Renal cortex interstitium (tissue), 15 donors: ENCODE measurements at places on chromosomes 7 and 10.

GRCh38 chr7:27364344-27364758 lies 121.7 kb downstream of the EVX1 start:
- DNase-seq: no peak

DNA sequence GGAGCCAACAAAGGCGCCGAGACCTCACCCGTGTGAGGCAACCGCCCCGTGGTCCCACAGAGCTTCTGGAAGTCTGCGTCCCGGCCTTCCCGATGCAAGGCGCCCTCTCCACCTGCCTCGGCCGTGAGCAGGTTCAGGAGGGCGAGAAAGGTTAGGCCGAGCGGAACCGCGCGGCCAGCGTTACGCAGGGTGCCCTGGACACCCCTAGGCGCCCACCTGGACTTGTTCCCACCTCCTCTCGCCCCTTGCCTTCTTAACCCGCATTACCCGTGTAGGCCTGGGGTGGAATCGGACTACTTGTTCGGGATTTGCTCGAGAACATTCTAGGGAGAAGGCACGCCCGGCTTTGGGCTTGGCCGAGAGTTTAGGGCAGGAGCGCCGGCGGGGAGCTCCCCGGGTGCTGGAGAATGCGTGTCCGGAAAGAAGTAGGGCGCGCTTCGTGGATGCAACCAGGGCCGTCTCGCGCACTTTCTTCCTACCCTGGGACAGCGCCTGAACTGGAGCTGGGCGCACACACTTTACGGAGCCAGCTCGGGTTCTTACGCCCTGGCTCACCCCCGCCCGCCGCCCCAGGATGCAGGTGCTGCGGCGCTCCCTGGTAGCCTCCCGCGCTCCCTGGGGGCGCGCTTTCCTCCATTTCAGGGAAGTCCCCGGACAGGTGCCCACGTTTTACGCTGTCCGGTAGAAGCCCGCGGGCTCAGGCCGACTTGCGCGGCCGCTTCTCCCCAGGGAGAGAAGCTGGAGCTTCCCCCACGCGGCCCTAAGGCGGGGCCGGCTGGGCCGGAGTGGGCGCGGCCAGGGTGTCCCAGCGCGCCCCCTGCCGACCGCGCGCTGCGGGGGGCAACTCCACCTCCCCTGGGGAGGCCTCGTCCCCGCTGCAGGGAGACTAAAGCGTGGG lies 74.5 kb downstream of the INSIG1 start:
- no peak for DNase-seq

DNA sequence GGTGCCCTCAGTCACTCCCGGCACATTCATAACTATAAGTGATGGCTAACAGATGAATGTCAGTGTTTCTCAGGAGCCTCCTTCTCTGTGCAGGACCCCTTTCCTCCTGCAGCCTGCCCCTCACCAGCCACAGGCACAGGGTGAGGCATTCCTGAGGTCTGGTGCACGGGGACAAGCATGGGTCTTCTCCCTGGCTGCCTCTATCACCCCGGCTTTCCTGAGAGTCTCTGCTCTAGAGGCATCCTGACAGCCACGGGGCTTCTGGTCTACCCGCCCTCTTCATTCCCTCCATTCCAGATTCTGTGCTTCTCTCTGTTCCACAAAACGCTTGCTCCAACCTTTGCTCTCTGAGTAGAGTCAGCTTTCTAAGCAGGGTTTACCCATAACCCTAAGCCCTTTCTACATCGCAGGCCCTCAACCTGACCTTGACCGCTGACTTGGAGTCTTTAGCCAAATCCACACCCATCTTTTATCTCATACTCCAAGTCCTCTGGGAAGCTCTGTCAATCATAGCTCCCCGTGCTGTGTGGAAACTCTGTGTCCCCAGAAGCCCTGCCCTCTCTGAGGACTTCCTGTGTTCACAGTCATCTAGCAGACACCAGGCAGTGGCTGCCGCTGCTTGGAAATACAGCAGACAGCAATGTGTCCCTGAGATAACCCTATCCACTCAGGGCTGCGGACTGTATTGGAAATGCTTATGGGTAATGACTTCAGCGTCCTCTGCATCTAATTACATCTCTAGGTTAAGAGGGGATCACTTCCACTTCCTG lies 159.0 kb downstream of the SFMBT2 start:
- DNase-seq: no peak

- DNase-seq: no peak
Observed at GRCh38 chr10:76231286-76231934, 800.0 kb downstream of the LRMDA start.

- no peak for DNase-seq
Observed at GRCh38 chr10:69329721-69330178, 51.5 kb downstream of the HK1 start.

GRCh38 chr10:97220355-97220754 lies 34.6 kb upstream of the SLIT1 start:
- DNase-seq: no peak

DNA sequence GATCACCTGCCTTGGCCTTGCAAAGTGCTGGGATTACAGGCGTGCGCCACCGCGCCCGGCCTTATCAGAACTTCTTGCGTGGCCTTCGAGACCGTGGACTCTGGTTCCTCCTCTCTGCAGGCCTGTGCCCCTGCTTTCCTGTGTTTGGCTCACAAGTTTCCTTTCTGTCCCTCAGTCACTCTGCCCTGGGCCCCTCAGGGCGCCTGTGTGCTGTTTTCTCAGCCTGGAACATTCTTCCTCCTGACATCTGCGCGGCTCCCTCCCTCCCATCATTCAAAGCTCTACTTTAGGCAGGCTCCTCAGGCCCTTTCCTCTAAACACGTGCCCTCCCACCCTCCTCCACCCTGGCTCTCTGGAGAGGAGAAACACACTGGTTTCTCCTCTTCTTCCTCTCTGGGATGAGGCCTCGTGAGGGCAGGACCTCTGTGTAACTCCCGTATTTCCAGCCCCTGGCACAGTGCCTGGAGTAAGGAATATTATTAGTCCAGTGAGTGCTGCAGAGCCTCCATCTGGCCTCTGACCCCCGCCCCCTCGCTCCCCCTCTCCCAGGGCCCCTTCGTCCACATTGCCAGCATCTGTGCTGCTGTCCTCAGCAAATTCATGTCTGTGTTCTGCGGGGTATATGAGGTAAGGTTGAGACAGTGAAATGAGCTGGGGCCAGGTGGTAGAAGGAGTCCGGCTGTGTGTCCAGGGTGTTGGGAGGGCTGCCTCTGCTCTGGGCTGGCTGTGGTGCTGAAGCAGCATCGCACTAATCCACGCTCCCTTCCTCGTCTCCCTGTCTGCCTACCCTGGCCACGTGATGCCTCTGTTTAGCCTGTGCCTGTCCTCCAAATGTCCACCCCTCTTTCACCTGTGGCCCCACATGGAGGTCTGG lies 7.1 kb downstream of the CLCN1 start:
- no peak for DNase-seq

DNA sequence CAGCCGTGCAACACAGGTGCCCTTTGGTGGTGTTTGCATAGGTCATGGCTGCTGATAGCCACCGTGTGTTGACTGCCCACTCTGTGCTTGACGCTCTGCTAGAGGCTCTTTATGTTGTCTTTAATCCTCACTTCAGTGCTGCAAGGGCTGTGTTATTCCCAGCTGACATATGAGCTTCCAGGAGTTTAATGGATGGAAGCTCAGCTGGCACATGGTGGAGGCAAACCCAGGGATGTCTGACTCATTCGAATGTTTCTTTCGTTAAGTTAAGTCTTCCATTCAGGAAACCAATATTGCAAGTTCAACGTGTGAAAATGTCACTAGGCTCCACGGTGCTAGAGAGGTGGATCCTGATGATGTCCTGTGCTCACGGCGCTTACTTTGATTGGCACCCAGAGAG lies 378.4 kb downstream of the DPP6 start:
- DNase-seq: no peak

DNA sequence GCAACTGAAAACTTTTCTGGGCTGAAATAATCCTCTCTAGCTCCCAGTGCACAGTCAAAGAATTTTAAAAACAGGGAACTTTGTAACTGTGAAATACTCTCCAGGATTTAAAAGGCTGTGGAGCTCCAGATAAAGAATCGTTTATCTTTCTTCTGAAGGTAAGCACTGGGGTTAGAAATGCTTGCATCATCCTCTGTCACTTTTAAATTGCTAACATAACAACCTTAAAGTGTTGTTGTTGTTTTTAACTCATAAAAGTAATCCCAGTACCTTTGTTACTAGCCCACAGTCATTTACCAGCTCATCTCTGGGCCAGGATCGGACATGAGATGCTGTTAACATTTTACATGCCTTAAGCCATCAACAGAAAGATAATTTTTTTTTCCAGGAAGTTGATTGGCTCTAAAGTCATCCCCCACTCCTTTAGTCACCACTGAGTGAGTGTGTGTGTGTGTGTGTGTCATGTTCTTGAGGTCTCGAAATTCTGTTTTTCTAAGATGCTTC lies at the start of gene SLC39A12:
Gene SLC39A12, plus strand, starts transcription at position 51 of the 504 bp plus-strand sequence. CDS start 1,359 bp downstream, outside the sequence.
- DNase-seq: no peak

GRCh38 chr10:94224656-94225055 lies 138.1 kb downstream of the NOC3L start:
- no peak for DNase-seq

- no peak for DNase-seq
Observed at GRCh38 chr10:19817231-19817933, 1.1 kb downstream of the PLXDC2 start.

DNA sequence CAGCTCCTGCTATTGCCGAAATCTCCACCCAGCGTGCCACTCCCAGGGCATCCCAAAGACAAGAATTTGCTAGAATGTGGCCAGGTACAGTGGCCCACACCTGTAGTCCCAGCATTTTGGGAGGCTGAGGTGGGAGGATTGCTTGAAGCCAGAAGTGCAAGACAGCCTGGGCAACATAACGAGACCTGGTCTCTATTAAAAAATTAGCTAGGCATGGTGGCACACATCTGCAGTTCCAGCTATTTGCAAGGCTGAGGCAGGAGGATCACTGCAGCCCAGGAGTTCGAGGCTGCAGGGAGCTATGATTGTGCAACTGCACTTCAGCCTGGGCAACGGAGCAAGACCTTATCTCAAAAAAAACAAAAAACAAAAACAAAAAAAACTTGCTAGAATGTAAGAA lies 73.3 kb upstream of the LYZL2 start:
- no peak for DNase-seq

DNA sequence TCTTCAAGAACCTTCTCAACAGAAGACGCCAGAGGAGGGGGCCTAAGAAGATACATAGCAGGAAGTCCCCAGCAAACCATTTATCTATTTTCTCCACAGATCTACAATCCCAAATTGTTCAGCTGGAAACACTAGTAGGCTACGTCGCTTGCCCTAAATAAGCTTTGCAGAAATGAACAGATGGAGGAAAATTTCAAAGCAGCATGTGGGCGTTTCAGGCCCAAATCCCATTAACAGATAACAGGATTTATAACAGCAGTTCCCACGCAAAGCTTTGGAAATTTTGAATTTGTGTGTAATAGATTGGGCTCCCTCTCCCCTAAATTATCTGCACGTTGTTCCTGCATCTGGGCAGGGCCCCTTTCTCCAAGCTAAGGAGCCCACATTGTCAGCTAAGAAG lies 60.6 kb upstream of the FRMD4A start:
- no peak for DNase-seq

DNA sequence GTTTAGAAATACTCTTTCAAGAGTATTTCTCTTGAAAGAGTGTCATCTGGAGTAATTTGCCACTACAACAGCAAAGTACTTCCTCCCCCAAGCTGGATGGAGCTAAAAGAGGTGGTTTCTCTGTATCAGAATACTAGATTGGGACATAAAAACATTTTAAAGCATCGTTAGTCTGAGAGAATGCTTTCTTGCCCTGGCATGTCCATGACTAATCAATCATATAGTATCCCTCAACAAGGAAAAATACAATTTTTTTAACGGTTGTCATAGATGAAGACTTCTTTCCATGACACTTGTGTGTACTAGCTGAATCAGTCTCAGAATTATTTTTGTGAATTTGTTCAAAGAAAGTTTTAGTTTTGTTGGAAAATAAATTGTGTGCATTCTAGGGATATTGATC lies 237.9 kb downstream of the NEBL start:
- DNase-seq: no peak

GRCh38 chr7:95539426-95539825 lies 53.7 kb downstream of the ASB4 start:
- no peak for DNase-seq

- no peak for DNase-seq
Observed at GRCh38 chr10:53679666-53680065, 907.1 kb upstream of the MBL2 start.

GRCh38 chr7:50766106-50766848 lies 16.4 kb downstream of the GRB10 start:
- no peak for DNase-seq

- no peak for DNase-seq
Observed at GRCh38 chr7:76106893-76107292, 59.0 kb downstream of the MDH2 start.

- no peak for DNase-seq
Observed at GRCh38 chr7:75628055-75628454, 110.7 kb downstream of the HIP1 start.

DNA sequence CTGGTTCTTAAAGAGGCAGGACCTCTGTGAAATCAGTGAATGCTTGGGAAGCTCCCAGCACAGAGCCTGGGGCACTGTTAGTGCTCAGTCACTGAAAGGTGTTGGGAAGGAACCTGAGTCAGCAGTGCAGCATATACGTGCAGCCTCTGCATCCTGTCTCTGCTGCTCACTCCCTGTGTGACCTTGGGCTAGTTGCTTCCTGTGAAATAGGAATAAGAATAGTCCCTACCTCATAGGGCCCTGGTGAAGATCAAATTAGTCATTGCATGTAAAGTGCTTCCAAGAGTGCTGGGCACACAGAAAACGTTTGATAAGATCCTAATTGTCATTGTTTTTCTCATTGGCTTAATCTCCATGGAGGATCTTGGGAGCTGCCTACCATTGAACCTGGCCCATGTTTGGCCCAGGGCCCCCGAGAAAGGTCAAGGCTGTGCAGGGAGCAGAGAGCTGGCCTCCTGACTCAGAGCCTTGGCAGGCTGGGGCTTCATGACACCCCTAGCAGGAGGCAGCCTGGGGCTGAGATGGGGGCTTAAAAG lies 73.3 kb upstream of the COL13A1 start:
- DNase-seq: no peak

DNA sequence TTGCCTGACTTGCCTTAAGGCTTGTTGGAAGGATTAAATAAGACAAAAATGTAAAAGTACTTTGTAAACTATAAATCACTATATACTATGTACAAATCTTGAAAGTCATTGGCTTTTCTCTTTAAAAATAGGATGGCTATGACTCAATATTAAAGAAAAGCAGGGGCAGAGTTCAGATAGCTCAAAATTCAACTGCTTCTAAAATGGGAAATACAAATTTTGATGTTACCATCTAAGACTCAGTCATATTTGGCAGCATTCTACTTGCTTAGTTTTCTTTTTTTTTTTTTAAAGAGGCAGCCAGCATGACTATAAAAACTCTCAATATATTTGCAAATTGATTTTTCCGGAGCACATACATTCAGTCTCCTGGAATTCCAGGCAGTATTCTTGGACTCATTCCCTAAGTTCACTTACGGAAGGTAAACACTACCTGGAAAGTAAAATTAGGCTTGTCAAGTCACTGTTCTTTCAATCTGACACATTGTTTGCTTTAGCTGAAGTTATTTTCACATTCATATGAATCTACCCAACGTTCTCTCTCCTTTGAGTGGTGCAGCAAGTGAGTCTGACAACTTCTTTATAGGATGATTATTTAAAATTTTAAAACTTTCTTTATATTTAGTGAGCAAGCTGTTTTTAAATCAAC lies 133.8 kb upstream of the CCDC6 start:
- no peak for DNase-seq
